Brain (organoid and tissue), 16 donors: ENCODE measurements at places on chromosomes 16 and 17. TPM values are rescaled to one million over a fixed set of nuclear protein-coding genes. Genes with fewer than 3 reads are reported as not detected.

MRPL45 gene
- 44.3 TPM for polyA plus RNA-seq

ZDHHC1 gene
- 10.6 TPM for polyA plus RNA-seq

ZACN gene
- polyA plus RNA-seq, result 0.24 TPM

TTYH2 gene
- 91.1 TPM for polyA plus RNA-seq

SCGB1C2 gene
- polyA plus RNA-seq, result not detected

KRTAP4-6 gene
- not detected for polyA plus RNA-seq

ETV4 gene
- 1.3 TPM for polyA plus RNA-seq

PLLP gene
- polyA plus RNA-seq, result 153 TPM

HS3ST2 gene
- 6.5 TPM for polyA plus RNA-seq

PRSS21 gene
- not detected for polyA plus RNA-seq

CRAMP1 gene
- 12.8 TPM for polyA plus RNA-seq

COPRS gene
- 92.5 TPM for polyA plus RNA-seq

KRTAP4-3 gene
- not detected for polyA plus RNA-seq

HOXB5 gene
- 234 TPM for polyA plus RNA-seq

TPSD1 gene
- not detected for polyA plus RNA-seq

TBC1D3G gene
- polyA plus RNA-seq, result not detected

PTX4 gene
- not detected for polyA plus RNA-seq

PRAC1 gene
- polyA plus RNA-seq, result not detected

MT4 gene
- polyA plus RNA-seq, result not detected

TVP23A gene
- 1.1 TPM for polyA plus RNA-seq

PRSS22 gene
- not detected for polyA plus RNA-seq

FOXN1 gene
- polyA plus RNA-seq, result not detected

ATP2C2 gene
- polyA plus RNA-seq, result 1.2 TPM

HCRT gene
- polyA plus RNA-seq, result not detected

ATXN2L gene
- 225 TPM for polyA plus RNA-seq

ALOX15B gene
- polyA plus RNA-seq, result 0.12 TPM

HOXB1 gene
- not detected for polyA plus RNA-seq

CA4 gene
- polyA plus RNA-seq, result 21.7 TPM

ACLY gene
- polyA plus RNA-seq, result 126 TPM

ITFG1 gene
- 71.2 TPM for polyA plus RNA-seq

ABCC11 gene
- polyA plus RNA-seq, result 0.37 TPM

FBXW10 gene
- not detected for polyA plus RNA-seq

STRADA gene
- polyA plus RNA-seq, result 51.6 TPM

MMP25 gene
- 0.34 TPM for polyA plus RNA-seq

CCDC47 gene
- 31.7 TPM for polyA plus RNA-seq

TNFSF13 gene
- polyA plus RNA-seq, result 17.3 TPM

IGFALS gene
- polyA plus RNA-seq, result not detected

P2RX5 gene
- polyA plus RNA-seq, result 3.1 TPM

TP53TG3 gene
- 8.3 TPM for polyA plus RNA-seq

KRTAP3-3 gene
- not detected for polyA plus RNA-seq

GLIS2 gene
- polyA plus RNA-seq, result 17.2 TPM

MAPK7 gene
- polyA plus RNA-seq, result 38.3 TPM

TOM1L1 gene
- polyA plus RNA-seq, result 22.3 TPM

TBC1D26 gene
- not detected for polyA plus RNA-seq

PDE6G gene
- polyA plus RNA-seq, result not detected

LRRC37A gene
- 1.6 TPM for polyA plus RNA-seq
